ENCODE measurements at places on chromosomes 11 and 22.

GRCh38 chr11:123302751-123303195 is 107.7 kb upstream of the CLMP start:
- no peak for DNase-seq

- no peak for DNase-seq
Observed at GRCh38 chr11:112922606-112923005, 38.6 kb upstream of the NCAM1 start.

- no peak for DNase-seq
Observed at GRCh38 chr22:31093086-31093850, 12.2 kb downstream of the SMTN start.

GRCh38 chr11:120635136-120635810 is 123.7 kb downstream of the GRIK4 start:
- DNase-seq = no peak

DNA sequence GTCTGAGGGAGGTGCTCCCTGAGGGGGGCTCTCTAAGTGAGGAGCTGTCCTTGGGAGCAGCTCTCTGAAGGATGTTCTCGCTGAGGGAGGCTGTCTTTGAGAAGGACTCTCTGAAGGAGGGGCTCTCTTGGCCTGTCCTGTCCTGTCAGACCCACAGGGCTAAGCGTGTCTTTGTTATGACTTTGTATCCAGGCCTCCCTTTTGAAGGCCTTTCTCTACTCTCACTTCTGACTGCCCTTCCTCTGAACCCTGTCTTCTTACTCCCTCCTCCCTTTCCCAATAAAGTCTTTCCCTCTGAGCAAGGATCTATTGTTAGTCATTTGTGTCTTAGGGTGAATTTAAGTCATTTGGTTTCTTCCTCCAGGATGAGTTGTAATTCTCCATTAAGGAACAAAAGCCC is 330.1 kb upstream of the PLET1 start:
- no peak for DNase-seq

GRCh38 chr22:47476231-47476630 is 713.8 kb downstream of the TBC1D22A start:
- DNase-seq = no peak

GRCh38 chr11:22543261-22543660 is 82.4 kb downstream of the FANCF start:
- no peak for DNase-seq

- DNase-seq = no peak
Observed at GRCh38 chr11:13316528-13316961, 39.0 kb downstream of the BMAL1 start.

DNA sequence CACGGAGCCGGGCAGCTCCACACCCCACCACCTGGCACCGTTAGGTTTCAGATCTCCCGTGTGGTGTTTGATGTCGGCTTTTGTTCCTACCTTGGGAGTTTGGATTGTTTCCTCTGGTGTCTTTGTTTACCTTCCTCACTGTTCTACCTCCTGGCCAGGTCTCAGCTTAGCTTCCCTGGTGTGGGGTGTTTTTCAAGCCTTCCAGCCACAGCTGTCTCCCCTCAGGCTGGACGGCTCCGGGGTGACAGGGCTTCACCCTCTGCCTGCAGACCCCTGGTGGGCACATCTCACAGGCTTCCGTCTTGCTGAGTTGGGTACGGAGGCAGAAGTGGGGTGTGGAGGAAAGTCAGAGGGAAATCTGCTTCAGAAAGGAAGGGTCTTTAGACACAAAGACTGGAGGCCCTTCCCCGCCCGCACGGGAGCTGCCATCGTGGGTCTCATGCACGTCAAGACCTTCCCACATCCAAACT is 59.6 kb upstream of the EMID1 start:
- DNase-seq = no peak

DNA sequence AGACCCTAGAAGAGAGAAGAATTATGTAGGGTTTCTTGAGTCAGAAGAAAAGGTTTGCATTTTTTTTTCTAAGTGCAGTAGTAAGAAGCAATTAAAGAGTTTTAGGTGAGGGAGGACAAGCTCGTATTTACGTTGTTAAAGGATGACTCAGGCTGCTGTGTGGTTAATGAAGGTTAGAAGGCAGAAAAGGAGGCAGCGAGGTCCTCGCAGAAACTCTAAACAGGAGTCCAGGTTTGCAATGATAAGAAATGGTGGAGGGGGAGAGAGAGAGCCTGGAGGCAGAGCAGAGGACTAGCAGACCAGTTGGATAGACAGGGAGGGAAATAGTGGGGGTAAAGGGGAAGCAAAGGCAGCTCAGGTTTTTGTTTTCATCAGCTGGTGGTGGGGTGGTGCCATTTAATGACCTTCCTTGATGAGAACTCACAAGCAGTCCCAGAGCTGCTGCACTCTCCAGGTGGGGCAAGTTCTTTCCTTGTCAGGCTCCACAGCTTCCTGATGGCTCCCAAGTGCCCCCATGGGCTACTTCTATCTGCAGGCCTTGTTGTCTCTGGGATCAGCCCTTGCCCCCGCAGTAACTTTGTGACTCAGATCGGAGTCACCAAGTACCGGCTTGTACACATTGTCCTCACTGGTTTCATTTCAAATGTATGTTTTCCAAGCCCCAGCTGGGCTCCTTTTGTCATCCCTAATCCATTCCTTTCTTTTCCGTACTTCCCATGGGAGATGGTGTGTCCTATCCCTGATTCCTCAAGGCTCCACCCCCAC is 8.3 kb upstream of the INSC start:
- DNase-seq = no peak

DNA sequence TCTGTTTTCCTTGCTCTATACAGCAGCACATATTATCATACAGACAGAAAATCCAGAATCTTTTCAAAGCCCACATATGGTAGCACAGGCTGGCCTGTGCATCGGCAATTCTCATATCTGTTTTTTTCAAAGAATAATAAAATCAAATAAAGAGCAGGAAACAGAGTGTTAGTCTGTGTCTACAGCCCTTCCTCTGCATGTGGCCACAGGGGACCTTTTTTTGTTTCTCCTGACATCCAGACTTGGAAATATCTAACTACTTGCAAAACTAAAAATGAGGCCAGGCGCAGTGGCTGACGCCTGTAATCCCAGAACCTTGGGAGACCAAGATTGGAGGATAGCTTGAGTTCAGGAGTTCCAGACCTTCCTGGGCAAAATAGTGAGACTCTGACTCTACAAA is 20.3 kb downstream of the LAYN start:
- no peak for DNase-seq

GRCh38 chr11:42647993-42648392 is 663.8 kb upstream of the API5 start:
- no peak for DNase-seq

- DNase-seq = no peak
Observed at GRCh38 chr11:101096036-101096704, 33.4 kb downstream of the PGR start.

DNA sequence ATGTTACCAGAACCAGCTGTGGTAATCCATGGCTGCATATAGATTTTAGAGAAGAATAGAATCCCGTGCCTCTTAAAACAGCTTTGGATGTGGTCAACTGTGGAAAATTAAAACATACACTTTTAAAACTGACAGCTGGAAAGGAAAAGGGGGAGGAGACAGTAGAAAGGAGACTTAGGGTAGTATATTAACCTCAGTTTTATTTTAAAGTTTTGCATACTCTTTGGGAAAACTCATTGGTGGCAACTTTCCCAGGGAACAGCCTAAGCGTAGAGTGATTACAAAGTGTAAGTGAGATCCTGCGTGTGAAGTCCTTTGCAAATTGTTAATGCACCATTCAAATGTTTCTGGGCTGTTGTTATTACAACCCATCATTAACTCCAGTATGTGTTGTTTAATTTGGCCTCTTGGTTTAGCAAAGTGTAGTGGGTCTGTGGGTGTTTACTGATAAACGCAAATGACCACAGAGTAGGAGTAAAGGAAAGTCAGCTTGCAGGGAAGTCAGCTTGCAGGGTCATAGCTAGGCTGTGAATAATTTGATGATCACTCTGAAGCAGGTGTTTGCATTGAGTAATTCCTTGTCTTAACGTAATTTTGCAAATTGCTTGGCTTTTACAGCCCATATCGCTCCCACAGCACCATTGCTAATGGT is 88.0 kb upstream of the DBX1 start:
- no peak for DNase-seq

- no peak for DNase-seq
Observed at GRCh38 chr11:46347637-46348311, 511 bp downstream of the DGKZ start.

DNA sequence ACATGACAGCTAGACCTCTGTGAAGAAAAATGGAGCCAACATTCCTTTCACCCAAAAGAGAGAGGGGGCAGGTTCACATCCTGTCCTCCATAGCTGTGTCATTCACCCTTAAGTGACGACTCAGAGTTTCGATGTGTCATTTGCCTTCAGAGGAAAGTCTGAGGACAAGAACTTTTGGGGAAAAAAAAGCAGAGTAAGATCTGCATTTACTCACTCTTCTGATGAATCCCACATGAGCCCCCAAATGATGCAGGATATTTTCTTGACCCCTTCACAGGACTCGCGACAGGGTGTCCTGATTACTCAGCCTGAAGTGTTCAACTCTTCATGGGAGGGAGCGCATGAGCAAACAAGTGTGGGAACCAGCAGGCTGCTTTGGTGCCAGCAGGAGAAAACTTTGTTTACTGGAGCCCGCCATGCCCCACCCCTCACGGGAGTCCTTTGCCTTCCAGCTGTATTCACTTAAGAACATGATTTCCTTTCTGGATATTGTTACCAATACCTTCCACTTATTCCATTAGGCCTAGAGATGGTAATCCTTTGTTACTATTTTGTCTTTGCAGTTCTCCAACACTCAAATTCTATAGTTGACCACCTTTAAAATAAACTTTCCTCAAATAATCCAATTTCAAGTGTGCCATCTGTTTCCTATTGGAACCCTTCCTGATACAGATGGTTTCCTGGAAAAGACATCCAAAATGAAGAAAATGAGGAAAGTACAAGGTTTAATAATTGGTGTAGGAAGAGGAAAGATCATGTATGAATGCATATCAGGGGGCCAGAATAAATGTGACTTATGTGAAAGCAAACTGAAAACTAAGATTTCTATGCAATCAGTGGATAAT is 729.8 kb downstream of the FAM181B start:
- no peak for DNase-seq

DNA sequence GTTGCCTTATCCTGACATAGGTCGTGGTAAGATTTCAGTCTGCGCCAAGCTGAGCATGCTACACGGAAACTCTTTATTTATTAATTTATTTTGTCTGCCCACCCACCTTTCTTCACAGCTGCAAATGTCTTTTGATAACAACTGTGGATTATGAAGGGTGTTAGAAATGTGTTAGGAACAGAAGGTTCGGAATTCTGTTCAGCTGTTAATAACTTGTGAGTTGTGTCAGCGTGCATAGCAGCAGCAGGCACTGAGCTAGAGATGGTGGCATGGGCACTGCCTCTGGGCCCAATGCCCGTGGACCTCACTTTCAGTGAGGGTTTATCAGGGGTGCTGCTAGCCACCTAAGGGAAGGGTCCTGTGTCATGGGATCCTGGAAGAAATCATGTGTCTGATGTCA is 162.5 kb upstream of the NTM start:
- DNase-seq = no peak

- no peak for DNase-seq
Observed at GRCh38 chr22:17484608-17485007, 78.7 kb upstream of the SLC25A18 start.

- no peak for DNase-seq
Observed at GRCh38 chr11:45166604-45166897, 20.1 kb downstream of the PRDM11 start.

DNA sequence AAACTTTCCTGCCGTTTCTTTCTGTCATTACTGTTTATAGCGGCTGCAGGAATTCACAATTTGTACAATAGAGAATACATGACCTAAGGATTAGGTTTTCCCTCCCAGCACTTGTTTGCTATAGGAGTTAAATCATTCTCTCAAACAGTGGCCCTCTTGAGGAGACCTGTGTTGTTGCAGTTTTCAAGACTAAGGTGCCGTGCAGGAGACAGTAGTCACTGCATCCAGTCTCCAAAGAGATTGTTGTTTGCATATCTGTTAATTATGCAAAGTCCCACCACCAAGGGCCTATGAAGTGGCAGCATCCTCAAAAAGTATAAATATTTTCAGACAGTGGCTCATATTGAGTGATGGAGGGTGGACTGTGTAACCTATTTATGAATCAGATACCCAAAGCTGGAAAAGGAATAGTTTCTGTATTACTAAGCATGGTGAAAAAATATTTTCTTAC is 2.3 kb downstream of the PRSS23 start:
- DNase-seq = no peak

DNA sequence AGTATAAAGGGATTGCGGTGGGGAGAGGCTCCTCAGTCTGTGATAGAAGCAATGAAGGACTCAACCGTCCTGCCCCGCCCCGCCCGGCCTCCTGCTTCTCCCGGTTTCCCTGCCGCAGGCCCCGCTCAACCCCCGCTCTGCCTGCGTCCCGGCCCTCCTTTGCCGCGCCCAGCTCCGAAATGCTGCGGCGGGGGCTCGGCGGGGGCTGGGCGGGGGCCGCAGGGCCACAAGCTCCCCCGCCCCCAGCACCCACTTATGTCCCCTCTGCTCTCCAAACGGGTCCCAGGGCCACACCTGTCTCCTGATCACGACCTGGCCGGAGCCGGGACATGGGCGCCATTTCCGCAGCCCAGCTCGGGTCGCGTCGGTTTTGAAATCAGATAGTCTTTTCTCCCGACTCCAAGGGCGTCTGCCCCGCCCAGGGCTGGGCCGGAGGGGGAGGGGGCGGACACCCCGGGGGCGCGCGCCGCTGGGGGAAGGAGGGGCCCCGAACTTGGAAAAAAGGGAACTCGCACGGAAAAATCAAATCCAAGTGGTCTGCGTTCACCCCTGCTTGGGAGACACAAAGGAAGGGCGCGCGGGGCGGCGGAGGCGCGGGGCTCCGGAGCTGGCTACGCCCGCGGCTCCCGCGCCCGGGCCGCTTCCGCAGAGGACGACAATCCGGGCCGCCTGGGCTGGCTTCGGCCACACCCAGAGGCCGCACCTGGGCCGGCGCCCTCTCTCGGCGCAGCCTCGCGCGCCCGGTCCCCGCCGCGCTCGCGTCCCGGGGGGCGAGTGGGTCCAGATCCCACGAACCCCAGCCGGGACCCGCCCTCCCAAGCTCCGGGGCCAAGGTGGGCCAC is 70.6 kb upstream of the EP300 start:
- DNase-seq = peak; percentile 63

DNA sequence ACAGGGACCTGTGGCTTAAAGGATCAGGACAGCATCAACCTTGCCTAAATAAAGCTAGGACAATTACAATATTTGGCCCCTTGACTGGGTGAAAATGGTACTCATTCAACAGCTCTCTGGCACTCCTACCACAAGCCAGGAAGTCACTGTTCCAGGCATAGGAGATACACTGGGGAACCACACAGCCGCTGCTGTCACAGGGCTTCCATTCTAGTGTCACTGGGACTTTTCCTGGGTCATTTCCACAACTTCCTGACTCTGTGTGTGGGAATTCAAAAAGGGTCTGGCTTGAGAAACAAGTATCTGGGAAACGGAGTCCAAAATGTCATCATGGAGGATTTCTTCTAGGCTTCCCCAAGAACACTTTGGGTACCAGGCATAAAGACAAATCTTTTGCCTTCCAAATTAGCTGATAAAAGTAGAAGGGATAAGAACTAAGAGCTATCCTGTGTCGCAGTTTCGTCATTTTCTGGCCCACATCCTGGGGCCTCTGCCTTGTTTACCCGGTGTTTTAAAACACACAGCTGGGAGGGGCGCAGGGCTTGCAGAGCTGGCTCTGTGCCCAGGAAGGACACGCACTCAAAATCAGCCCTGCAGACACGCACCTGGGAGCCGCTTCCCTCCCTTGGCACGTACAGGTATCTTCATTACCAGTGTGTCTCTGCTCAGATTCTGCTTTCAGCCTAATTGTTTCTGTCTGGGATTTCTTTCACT is 38.0 kb downstream of the TMEM45B start:
- DNase-seq = peak; percentile 62

GRCh38 chr11:3855808-3856491 is 486 bp downstream of the STIM1 start:
- DNase-seq = no peak
